ENCODE measurements at places on chromosomes 3 and 15.

DNA sequence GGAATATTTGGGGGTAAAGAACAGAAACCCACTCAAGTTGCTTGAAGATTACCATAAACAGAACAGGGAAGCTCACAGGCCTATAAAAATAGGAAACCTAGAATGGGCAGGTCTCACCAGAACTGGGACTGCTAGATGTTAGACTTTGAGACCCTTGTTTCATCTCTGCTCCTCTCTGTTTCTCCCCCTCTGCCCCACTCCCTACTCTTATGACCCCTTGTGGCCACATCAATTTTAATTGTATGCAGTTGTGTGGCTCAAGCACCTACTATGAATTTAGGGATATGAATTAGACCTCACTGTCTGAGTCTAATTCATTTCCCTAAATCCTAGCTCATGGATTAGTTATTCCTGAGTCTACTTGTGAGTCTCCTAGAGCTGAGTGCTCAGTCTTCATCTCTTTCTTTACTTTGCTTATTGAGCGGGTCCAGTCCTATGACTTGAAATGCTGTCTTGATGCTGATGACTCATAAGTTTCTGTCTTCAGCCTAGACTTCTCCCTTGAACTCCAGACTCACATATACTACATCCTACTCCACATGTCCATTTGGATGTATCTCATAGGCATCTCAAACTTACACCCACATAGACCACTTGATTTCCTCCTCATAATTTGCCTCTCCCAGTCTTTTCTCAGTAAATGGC lies 78.7 kb downstream of the ITPR1 start:
- DNase-seq = no peak

DNA sequence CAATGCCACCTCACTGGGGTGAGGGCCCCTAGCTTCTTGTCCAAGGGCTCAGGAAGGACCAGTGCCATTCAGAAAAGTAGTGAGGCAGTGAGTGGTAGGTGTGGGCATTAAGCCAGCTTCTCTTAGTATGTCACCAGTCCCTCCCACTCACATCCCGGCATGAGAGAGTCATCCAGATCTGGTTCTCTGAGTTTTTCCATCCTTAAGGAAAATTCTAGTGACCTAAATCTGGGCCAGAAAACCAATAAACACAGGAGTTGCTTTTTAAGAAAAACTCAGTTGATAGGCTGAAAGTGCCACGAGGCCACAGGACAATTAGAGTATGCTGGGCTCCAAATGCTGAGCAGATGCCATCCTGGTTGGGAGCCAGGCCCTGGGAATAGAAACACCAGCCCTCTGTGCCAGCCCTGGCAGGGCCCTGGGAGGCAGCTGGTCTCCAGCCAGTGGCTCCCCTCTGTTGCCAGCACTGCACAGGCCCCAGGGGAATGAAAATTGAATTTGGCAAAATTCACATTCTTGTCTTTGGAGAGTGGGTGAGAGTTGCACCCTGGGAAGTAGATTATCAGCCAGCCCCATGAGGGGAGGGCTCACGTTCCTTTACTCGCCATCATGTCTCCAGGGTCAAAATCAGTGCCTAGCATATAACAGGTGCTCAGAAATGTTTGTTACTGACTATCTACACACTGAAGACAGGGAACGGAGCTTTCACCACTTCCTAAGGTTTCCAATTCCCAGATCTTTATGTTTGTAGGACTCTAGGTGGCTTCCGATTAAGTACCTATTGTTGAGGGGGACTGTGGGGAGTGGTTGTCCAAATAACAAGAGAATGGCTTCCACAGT lies 52.8 kb downstream of the FAM43A start:
- no peak for DNase-seq

- no peak for DNase-seq
These were observed 148.1 kb downstream of the WDR72 start for GRCh38 chr15:53611145-53611920.

GRCh38 chr3:61353382-61353781 lies 102.1 kb upstream of the FHIT start:
- DNase-seq = no peak

Measured in CD4-positive, alpha-beta T cell treated with Interleukin-15 for 1 hour (primary cell).